ENCODE measurements at places on chromosomes 1 and 21.

DNA sequence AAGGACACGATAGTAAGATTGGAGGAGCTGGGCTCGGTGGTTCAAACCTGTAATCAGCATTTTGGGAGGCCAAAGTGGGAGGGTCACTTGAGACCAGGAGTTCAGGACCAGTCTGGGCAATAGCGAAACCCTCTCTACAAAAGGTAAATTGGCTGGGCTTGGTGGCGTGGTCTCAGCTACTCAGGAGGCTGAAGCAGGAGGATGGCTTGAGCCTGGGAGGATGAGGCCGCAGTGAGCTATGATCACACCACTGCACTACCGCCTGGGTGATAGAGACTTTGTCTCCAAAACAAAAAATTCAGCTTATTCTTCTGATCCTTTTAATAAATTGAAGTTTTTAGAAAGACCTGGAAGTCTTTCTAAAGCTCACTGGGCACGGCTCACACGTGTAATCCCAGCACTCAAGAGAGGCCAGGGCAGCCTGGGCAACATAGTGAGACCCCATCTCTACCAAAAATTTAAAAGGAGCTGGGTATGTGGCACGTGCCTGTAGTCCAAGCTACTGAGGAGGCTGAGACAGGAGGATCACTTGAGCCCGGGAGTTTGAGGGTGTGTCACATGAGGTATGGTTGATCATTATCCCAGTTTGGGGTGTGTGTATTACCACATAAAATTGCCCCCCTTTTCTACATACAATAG lies 15.3 kb downstream of the MASP2 start:
- DNase-seq = no peak

GRCh38 chr1:194705123-194705854 lies 1518.9 kb upstream of the B3GALT2 start:
- no peak for DNase-seq

- no peak for DNase-seq
These were observed 27.7 kb upstream of the SPOCD1 start for GRCh38 chr1:31843506-31843905.

DNA sequence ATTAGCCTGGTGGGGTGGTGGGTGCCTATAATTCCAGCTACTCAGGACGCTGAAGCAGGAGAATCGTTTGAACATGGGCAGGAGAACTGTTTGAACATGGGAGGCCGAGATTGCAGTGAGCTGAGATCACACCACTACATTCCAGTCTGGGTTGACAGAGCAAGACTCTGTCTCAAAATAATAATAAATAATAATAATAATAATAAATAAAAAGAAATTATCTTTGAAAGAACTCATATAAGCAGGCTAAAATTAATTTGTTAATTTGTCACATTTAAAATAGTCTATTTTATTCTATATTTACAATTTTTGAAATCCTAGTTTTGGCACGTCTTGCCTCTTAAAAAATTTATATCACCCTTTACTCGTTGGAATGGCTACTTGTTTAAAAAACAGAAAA lies 27.6 kb downstream of the CD247 start:
- DNase-seq = no peak

DNA sequence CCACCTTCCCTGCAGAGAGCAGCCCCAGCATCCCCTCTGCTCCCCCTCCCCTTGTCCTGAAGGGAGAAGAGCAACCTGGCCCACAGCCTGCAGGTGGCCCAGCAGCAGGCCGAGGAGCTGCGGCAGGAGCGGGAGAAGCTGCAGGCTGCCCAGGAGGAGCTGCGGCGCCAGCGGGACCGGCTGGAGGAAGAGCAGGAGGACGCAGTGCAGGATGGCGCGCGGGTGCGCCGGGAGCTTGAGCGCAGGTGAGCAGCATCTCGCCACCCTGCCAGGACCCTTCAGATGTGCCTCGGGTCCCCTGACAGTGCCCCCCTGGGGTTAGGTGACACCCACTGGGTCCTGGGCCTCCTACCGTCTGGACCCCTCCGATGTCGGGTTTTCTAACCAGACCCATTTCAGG lies 22.3 kb downstream of the CROCC start:
- DNase-seq = no peak

DNA sequence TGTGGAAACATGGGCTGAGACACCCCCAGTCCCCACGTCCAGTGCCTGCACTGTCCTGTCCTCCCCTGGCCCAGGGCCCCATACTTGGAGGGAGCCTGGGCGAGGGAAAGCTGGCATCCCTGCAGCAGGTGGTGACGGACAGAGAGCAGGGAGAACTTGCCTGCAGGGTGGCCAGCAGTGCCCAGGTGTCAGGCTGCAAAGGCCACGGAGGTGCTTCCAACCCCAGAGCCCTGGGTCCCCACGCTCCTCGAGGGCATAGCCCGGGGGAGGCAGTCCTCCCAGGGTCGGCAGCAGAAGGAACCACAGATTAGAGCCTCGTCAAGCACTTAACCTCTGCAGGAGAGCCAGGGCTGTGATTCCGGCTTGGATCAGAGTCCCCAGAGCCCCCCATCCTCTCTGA lies 77.5 kb downstream of the ARHGEF16 start:
- DNase-seq = no peak

- DNase-seq = no peak
These were observed at the start of gene ANGPTL7 for GRCh38 chr1:11188858-11189451. ANGPTL7 (plus strand) TSS chr1:11189355; CDS start chr1:11189580, 225 bp downstream.

- DNase-seq = no peak
These were observed 41.8 kb downstream of the ATP2B4 start for GRCh38 chr1:203668401-203668800.

DNA sequence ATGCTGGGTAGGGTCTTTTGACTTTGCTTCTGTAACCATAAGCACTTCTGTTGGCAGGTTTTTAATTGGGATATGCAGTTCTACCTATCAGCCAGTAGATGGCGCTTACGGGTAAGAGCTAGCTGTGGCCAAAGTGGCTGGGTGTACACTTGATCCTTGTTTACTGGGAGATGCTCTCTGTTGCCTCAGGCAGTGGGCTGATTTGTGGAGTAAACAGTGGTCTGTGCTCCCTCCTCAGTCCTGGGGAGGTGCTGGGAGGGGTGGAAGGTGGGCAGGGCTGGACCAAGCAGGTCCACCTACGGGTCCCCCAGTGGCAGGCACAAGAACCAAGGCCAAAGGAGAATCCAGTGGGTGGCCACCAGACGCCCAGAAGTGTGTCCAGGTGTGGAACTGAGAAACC lies 43.4 kb downstream of the RALGPS2 start:
- DNase-seq = peak; percentile 64

DNA sequence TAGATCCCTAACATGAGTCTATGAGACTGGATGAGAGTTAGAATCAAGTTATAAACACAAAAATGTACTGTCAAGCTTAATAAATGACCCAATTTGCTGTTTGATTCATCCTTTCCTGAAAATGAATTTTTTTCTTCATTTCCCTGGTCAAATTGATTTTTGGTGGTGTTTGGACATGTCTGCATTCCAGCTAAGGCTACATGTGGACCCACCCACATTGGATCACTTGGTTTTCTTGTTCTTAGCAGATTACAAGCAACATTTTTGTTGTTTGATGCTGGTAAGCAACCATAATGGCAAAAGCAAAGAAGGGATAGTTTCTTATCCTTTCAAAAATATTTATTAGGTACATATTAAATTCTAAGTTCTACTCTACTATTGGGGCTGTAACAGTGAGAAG lies 181.1 kb downstream of the NEK7 start:
- no peak for DNase-seq

GRCh38 chr1:234734869-234735268 lies 124.9 kb upstream of the IRF2BP2 start:
- no peak for DNase-seq

DNA sequence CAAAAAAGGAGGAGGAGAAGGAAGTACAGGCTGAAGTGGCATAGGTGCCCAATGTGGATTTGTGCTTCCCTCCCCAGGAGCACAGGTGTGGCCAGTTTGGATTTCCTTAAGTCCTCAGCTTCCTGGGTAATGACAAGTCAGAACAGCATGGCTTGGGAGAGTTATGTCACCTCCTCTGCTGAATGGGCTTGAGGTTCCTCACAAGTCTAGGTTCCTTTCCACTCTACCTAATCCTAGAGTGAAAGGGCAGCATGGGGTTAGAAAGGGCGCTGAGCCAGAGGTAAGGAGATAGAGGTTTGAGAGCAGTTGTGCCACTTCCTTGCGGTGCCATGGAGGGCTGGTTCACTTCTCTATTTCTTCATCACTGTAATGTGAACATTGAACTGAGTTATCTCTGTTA lies 35.5 kb upstream of the IL20 start:
- DNase-seq = peak; percentile 84

Data from hematopoietic multipotent progenitor cell treated with erythropoietin and hydrocortisone succinate and interleukin-3 and kit ligand, for 4 days (in vitro differentiated cells).